ENCODE measurements at places on chromosomes 1 and 21.
A peak's percentile ranks its signal among the peaks of the same experiment; 100 is the strongest.

GRCh38 chr1:101247404-101248287 lies 10.8 kb downstream of the S1PR1 start:
- no peak for DNase-seq

GRCh38 chr1:37438869-37439343 lies 35.5 kb upstream of the ZC3H12A start:
- DNase-seq = no peak

DNA sequence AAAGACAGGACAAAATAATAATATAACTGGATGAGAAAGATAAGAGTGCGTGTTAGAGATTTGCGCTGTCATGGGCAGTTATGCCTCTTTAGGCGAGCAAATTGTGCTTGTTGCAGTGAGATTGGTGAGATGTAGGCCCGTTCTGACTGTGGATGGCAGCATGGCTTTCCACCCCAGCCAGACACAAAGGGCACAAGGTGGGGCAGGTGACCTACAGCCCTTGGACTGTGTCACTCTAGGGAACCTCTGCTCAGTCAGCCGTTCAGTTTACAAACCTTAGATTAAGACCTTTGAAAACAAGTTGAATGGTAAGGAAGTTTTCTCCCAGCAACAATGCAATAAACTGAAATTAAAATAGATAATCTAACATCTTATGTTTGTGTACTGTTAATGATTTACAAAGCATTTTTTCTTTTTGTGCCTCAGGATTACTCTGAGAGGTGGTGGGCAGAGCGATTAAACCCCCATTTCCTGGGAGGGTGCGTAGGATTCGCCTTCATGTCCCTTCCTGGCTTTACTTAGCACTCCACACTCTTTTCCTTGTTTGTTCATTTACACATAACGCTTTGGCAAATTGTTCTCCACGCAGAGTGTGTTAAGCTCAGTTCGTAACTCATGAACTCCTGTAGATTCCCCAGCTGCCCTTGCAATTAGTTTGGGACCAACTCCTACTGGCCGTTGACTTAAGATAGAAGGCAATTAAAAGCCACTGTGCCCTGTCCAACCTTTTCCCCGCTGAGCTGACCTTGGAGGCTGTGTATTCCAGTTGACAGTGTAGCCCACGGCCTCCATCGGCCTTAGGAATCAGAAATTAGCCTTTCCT lies 58.1 kb upstream of the IGSF5 start:
- DNase-seq = no peak

GRCh38 chr1:3115275-3116149 lies 46.5 kb downstream of the PRDM16 start:
- no peak for DNase-seq

DNA sequence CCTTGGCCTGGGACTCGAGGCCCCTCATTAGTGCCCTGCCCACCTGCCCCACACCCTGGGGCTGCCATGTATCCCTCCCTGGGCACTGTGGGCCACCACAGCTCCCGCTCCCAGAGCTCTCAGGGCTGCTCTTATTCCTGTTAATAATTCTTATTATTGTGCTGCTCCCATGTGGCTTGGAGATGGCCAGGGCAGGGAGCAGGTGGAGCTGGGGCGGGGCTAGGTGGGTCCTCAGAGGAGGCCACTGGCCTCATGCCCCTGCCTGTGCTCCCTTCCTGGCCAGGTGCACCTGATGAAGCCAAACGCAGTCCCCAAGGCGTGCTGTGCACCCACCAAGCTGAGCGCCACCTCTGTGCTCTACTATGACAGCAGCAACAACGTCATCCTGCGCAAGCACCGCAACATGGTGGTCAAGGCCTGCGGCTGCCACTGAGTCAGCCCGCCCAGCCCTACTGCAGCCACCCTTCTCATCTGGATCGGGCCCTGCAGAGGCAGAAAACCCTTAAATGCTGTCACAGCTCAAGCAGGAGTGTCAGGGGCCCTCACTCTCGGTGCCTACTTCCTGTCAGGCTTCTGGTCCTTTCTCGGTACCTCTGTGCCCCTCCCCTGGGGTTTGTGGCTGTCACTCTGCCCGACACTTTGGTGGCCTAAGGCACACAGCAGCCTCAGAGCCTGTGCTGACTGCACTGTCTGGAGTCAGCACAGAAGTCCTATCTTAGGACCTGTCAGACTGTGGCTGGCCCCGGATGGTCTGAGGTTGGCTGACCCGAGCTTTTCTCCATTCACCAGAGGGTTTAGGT lies 34.1 kb downstream of the BMP8A start:
- peak; percentile 70 for DNase-seq

DNA sequence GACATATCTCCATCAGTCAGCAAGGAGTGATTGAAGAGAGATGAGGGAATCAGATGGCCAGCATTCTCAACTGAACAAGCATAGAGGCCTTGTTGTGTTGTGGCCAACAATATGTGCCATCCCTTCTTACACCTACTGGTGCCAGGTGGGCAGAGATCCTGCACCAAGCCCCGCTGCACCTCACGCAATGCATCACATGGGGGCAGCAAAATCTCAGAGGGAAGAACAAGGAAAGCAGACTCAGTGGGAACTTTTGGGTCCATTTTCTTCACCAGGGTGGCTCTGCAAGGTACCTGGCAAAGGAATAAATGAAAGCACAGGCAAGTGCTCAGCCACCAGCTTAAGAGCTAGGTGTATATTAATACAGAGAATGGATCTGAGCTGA lies 33.2 kb downstream of the HSD3B2 start:
- no peak for DNase-seq

DNA sequence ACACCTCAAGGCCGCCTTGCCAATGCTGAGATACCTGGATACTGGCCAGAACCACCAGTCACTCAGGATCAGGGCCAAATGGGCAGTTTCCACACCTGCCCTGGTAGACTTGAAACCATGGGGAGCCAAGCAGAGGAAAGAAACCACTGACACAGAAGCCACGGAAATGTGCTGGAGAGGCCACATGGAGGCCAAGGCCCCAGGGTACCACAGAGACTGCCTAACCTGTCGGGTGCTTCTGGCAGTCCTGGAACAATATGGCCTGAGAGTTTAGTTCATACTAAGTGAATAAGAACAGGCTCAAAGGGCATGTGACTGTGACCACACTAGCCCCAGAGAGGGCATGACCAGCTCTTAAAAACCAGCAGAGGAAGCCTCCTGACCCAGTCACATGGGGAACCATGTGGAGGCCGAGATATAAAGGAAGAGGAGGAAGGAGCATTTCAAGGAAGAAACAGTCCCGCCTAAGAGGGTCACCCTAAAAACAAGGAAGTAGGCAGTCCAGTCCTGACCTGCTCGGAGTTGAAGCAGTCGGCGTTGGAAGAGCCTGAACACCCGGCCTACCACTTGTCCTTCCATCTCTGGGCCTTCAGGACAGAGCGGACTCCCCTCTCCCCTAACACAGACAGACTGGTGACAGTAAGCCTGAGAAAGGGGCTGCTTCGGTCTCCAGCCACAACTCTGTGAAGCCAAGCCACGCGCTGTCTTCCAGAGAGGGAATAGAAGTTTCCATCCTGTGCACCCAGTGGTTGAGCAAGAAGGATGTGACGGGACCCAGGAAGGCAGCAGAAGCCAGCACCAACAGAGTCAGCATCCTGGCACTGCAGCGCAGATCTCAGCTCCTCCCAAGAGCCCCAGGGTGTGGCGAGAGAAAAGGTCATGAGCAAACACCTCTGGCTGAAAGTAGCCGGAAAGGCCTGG lies at the start of gene DENND2D:
Gene DENND2D (minus strand): TSS at position 766 of the 921 bp plus-strand sequence. CDS start 187 bp downstream, at position 579.
- peak; percentile 88 for DNase-seq

- DNase-seq = no peak
Measured at GRCh38 chr1:24709791-24710441, 35.3 kb upstream of the CLIC4 start.

GRCh38 chr1:79128722-79129121 lies 122.2 kb upstream of the ADGRL4 start:
- no peak for DNase-seq

DNA sequence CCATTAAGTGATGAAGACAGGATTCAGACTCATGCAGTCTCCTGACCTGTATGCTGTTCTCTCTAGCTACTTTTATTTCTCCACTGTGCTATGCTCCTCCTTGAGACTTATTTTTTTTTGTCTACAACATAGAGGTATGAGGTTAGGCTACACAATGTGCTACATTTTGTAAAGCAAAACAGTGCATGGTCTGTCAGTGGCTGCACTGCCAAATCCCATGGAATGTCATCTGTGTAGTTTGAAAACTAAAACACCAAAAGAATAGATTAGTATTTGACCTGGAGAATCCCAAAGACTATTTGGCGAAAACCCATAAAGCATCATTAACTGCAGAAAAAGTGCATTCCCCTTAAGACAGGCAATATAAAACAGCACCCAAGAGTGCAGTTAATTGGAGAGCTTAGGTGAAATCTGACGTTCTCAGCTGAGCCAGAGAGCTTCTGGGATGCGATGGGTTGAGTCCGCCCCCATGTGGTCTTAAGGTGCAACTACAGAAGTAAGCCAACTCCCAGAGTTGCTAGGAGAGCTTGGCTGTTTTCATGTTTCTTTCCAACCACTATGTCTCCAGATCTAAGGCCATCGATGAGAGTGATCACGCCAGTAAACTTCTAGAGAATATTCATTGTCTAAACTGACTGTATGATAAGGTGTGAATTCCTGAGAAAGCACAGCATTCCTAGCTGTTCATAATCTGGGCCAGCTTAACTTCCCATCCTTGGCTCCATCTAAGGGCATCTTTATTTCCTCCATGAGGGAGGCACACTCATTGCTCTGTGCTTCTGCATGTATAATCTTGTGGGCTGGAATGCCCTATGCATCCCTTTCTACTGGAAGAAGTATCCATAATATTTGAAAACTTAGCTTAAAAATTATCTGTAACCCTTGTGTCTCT lies 20.7 kb upstream of the CYP2J2 start:
- no peak for DNase-seq

DNA sequence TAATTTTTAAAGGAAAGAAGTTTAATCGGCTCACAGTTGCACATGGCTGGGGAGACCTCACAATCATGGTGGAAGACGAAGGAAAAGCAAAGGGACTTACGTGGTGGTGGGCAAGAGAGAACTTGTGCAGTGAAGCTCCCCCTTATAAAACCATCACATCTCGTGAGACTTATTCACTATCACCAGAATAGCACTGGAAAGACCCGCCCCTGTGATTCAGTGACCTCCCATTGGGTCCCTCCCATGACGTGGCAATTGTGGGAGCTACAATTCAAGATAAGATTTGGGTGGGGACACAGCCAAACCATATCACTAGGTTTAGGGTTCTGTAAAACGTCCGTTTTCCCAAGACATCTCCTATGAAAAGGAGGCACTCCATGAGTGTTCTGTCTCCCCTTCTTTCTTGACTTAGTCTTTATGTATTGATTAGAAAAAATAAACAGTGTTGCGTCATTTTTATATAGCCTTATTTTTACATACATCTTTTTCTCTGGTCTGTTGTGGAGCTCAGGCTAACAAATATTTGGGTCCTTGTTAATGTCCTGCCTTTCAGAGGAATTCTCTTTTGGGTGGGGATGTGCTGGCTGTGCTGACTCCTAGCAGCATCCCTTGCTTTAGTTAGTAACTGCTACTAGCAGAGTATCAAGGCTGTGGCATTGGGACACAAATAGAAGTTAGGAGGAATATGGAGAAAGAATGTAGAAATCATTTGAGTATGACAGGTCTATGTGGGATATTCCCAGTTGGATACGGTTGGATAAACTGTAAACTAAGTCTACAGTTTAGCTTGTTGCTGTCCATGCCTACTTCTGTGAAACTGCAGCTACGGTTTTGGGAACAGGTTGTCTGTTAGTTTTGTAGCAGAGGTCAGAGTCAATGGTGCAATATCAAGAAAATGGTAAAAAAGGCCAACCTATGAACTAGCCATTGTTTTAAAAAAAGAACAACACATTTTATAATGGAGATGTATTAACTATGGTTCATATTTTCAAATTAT lies 23.5 kb downstream of the BACH1 start:
- DNase-seq = no peak

DNA sequence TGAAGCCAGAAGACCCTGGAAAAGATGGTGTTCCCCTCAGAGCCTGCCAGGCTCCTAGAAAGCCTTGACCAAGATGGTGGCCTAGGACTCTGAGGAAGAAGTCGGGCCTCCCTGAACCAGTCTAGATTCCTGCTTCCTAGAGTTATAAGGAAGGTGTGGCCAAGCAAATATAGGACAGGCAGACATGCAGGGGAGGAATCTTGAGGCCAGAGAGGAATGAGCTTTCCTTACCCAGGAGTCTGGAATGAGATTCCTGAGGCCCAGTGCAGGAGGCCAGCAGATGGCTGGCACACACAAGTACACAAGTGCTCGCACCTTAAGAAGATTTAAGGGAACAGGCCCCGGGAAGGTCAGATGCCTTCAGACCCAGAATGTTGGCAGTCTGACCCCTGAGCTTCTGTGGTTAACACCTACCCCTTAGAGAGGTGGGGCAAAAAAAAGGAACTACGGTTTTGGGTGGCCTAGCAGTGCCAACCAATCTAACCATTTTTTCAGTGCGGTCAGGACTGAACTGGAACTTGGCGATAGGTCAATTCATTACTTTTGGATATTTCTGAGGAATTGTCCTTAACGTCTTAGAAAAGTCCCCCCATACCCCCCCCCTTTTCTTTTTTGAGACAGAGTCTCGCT lies 73.3 kb downstream of the MDM4 start:
- peak; percentile 16 for DNase-seq

- DNase-seq = no peak
Measured at GRCh38 chr1:50976111-50976889, 6.3 kb downstream of the CDKN2C start.

DNA sequence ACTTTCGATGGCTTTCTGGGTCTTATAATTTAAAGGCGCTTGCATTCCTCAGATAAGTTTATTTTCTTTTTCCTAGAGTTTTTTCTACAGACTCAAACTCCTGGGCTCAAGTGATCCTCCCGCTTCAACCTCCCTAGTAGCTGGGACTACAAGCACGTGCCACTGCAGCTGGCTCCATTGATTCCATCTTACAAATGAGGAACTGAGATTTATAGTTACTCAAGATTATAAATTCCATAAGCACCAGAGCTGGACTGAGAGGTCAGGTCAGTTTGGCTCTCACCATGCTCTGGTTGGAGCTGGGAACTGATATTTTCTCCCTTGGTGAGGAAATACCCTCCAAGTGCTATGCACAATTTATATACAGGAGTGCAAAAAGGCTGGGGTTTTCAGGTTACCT lies 13.4 kb upstream of the PRPF38B start:
- no peak for DNase-seq

DNA sequence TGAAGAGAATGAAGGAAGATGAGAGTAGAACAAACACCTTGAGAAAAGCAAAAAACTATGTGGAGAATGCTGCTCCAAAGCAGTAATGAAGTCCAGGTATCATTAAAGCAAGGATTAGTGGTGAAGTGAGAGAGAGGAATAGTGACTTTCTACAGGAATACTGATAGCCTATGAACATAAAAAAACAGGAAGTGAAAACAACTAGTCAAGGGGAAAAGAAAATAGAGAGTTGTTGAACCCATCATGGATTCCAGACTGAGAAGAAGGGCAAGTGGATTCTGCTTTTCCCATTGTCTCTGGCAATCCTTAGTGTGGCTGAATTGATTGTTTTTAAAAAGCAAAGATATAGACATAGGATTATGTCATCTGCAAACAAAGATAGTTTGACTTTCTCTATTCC lies 119.9 kb upstream of the LHX8 start:
- DNase-seq = no peak
